Activated T-helper 17 cell treated with anti-CD3 and anti-CD28 coated beads, Interleukin-2, amount 50 U/mL, for 72 hours (primary cell): ENCODE measurements at places on chromosomes 16 and 17. TPM values are rescaled to one million over a fixed set of nuclear protein-coding genes. Genes with fewer than 3 reads are reported as not detected.

GRCh38 chr17:61139219-61139618 is 260.4 kb upstream of the TBX2 start:
- ATAC-seq = peak; percentile 89

DNA sequence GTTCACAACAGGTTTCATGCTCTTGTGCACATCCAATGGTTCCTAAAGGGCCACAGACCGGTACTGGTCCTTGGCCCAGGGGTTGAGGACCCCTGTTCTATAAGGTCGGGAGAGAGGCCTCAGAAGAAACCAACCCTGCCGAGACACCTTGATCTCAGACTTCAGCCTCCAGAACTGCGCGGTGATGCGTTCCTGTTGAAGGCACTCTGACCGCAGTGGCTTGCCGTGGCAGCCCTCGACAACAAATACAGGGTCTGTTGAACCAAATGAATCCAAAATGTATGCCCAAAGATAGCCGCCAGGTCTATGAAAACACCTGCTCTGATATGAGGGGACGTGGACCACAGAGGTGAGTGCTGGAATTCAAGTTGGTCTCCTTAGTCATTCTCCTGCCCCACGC is 389.8 kb downstream of the SEC14L1 start:
- no peak for ATAC-seq

- no peak for ATAC-seq
Measured at GRCh38 chr16:72621651-72622050, 426.3 kb downstream of the ZFHX3 start.

- no peak for ATAC-seq
Measured at GRCh38 chr17:58911741-58912343, 156.2 kb downstream of the PPM1E start.

- no peak for ATAC-seq
Measured at GRCh38 chr16:78460428-78460827, 361.0 kb downstream of the WWOX start.

DNA sequence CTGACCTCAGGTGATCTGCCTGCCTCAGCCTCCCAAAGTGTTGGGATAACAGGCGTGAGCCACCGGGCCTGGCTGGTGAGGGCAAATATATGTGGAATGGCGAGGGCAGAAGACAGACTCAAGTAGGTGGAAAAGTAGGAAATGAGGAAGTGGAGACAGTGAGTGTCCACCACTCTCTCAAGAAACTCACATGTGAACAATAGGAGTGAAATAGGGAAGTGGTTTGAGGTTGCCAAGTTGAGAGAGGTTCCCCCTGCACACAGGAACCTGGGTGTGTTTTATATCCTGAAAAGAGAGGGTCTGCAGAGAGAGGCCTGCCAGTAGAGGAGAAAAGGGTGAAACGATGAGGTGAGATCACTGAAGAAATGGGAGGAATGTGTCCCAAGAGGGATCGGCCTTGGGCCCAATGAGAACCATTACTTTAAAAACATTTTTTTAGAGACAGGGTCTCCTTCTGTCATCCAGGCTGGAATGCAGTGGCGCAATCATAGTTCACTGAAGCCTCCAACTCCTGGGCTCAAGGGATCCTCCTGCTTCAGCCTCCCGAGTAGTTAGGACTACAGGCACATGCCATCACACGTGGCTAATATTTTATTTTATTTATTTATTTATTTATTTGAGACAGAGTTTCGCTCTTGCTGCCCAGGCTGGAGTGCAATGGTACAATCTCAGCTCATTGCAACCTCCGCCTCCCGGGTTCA is 17.1 kb upstream of the CORO1A start:
- peak; percentile 62 for ATAC-seq

- ATAC-seq = no peak
Measured at GRCh38 chr17:58039975-58040374, 32.9 kb upstream of the SRSF1 start.

GRCh38 chr17:250487-251300 is 69.2 kb upstream of the DOC2B start:
- ATAC-seq = no peak

GRCh38 chr16:66751303-66751991 is at the start of gene DYNC1LI2:
TSS of gene DYNC1LI2 (minus strand) at chr16:66751609. CDS start at chr16:66751591, 18 bp downstream.
- peak; percentile 91 for ATAC-seq

GRCh38 chr17:80927791-80928216 is 63.8 kb upstream of the CHMP6 start:
- no peak for ATAC-seq

DNA sequence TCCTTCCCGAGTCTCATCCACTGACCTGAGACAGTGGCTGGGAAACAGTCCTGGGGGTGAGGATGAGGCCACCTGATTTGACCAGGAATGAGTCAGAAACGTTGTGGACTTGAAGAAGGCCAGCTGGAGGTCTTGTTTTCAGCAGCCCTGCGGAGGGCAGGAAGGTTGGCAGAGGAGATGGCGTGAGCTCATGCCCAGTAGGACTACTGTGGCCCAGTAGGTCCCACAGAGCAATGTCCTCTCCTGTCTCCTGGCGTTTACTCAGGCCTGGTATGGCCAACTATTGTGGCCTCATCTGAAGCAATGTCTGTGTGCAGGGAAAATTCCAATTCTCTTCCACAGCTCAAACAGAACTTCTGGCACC is 84.1 kb upstream of the DNAJA2 start:
- no peak for ATAC-seq

DNA sequence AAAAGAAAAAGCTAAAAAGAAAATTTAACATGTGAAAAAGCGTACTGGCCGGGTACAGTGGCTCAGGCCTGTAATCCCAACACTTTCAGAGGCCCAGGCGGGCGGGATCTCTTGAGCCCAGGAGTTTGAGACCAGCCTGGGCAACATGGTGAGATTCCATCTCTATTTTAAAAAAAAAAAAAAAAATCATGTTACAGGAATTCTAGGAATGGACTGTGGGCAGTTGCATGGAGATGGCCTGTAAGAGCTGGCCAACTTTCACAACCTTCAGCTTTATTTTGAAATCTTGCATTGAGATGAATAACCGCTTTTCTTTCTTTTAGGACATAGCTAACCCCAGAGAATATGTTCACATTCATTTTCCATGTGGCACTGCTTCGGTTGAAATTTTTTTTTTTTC is 8.2 kb upstream of the CIAO3 start:
- ATAC-seq = no peak

DNA sequence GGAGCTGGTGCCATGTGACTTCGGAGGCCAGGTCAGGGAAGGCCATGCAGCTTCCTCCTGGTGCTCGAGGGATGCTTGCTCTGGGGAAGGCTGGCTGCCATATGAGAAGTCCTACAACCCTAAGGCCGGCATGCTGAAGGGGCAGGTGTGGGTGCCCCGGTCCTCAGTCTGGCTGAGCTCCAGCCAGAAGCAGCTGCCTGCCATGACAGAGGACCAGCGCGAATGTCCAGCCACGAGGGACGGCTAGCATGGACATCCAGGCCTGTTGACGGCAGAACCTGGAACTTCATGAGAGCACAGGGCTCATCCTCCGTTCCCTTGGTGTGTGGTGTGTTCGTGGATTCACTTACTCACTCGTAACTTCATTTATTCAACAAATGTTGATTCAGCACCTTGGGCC is 140.6 kb downstream of the IRF8 start:
- ATAC-seq = no peak

DNA sequence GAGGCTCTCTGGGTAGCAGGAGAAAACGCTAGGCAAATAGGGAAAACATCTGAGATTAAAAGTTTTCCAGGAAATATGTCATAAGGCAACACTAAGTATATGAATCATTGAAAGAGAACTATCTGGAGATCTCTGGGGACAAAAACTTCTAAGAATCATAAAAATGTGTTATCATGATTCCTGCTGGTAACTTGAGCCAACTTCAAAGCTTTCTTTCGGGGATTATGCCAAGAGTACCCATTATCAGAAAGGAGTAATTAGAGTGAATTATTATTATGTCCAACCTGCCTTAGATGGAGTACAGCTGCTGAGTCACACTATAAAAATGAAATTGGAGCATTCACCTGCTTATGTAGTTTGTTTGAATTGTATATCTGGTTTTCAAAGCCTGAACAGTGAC is 488.5 kb upstream of the SOX9 start:
- ATAC-seq = no peak

GRCh38 chr16:19659554-19659953 is 58.5 kb downstream of the KNOP1 start:
- no peak for ATAC-seq

GRCh38 chr16:89720551-89720812 is 216 bp downstream of the VPS9D1 start:
- no peak for ATAC-seq

DNA sequence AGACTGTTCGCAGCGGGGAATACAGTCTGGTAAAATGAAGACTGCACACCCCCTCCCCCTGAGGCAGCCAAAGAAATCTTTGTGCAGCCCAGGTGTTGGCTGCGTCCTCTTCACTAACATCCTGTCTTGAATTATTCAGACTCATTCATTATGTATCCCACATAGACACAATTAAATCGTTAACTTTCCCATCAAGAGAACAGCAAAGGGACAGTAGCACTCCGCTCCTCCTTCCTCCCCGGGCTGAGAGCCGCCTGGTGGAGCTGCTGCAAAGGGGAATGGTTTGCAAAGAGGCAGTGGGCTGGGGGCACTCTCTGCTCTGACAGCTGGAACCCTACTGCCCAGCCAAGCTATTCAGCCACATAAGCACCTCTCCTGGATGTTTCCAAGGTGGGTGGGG is 290.0 kb upstream of the SOX9 start:
- no peak for ATAC-seq

GRCh38 chr17:5820721-5821456 is 236.6 kb upstream of the NLRP1 start:
- ATAC-seq = peak; percentile 69

- ATAC-seq = peak; percentile 85
Measured at GRCh38 chr16:23979982-23980381, 144.2 kb downstream of the PRKCB start.

GRCh38 chr17:1462164-1463112 is 6.4 kb upstream of the CRK start:
- no peak for ATAC-seq

- no peak for ATAC-seq
Measured at GRCh38 chr17:603406-604114, 111.1 kb downstream of the VPS53 start.

GRCh38 chr17:16495561-16495960 is 3.6 kb upstream of the LRRC75A start:
- ATAC-seq = no peak

DNA sequence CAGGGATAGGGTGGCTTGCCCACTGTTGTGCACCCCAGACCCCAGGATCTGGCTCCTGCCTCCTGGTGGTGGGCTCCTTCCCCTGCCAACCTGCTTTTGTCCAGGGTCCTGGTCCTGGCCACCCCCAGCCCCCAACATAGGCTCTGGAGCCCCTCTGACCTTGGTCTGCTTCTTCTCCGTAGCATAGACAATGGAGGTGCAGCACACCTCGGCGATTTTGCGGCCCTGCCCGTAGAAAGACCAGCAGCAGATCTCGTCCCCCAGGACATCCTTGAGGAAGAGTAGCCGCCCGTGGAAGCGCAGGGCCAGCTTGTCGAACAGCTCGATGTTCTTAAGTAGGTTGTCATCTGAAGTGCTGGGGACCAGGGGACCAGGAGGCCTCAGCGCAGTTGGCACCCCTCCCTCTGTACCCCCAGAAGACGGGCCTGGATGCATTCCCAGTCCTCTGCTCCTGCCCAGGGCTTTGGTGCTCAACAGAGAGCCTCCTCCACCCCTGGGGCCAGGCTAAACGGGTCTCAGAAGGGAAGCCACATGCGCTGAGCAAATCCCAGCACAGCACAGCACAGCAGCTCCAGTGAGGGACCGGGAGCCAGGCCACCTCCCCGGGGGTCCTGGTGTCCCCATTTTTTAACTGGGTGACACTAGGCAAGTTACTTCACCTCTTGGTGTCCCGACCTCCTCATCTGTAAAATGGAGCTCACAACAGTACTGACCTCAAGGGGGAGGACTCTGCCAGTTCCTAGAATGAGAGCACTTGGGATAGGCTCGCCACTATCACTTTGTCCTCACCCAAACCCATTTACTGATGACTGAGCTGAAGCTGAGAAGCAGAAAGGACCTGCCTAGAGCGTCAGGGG is 10.8 kb downstream of the ASPHD1 start:
- ATAC-seq = no peak

GRCh38 chr16:17374668-17375255 is 96.0 kb downstream of the XYLT1 start:
- peak; percentile 68 for ATAC-seq

DNA sequence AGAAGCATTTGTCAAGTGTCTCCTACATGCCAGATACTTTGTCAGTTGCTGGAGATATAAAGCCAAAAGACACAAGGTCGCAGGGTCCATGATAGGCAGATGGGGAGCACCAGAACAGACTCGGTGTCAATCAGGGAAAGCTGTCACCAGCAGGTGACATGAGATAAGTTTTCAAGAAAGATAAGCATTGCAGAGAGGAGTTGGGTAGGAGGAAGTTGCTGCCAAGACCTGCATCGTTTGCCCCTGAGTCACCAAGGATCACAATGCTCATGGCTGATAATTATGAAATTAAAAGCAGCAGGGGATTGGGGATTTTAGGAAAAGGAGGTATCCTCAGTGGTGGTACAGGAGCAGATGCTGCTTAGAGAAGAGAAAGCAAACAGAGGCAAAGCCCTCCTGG is 551.1 kb upstream of the CDH11 start:
- ATAC-seq = no peak

DNA sequence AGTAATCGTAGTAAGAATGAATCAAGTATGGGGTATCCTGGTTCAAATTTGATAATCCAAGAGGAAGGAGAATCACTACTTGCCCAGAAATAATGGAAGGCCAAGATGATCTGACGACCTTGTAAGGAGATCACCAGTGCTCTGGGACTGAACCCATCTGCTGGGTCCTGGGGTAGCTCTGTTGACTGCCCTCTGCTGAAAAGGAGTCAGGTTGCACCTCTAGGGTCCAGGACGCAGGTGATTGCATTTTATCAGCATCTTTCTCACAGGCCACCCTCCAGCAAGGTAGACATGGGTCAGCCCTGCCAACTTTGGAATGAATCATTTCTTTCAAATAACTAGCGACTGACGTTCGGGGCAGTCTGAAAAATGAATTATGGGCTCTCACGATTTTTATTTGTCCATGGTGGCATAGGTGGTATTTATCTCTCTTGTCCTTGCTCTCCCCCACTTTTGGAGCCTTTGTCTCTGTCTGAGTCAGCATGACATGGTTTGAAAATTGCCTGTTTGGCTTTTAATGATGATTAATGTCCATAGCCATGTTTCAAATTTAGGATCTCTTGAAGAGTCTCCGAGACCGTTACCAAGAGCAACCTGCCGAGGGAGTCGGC is 163.7 kb downstream of the MSI2 start:
- ATAC-seq = no peak

DNA sequence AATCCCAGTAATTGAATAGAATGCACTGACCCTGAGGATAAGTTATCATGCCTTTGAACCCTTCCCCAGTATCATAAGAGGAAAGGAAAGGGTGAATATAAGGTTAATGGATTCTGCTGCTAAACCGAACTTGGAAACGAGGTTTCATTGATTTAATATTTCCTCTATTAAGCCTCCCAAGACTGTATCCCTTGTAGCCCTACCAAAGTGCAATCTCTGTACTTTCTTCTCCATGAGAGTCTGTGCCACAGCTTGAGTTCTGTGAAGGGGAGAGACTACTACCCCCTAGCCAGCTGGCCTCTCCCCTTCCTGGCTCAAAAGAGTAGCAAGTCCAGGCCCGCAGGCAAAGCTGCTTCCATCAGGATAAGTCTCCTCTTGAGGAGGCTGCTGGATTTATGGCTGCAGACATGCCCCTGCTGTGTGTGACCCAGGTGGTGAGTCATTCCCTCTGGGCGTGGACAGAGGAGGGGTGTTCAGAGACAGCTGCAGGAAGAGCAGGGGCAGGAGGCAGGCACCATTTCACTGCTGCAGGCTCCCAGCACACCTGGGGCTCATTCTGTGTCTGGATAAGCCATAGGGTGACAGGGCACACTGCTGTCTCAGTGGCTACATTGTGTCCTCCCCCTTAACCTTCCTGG is 58.4 kb downstream of the TOM1L2 start:
- ATAC-seq = peak; percentile 86

PRAC1 gene
- total RNA-seq = not detected

GNG13 gene
- total RNA-seq = not detected

KRT40 gene
- not detected for total RNA-seq

CCL5 gene
- total RNA-seq = 22.5 TPM

CLDN7 gene
- 1.0 TPM for total RNA-seq
